ENCODE measurements at places on chromosomes 7 and 10. TPM values are rescaled to one million over a fixed set of nuclear protein-coding genes. Genes with fewer than 3 reads are reported as not detected.
A peak's percentile ranks its signal among the peaks of the same experiment; 100 is the strongest.

DNA sequence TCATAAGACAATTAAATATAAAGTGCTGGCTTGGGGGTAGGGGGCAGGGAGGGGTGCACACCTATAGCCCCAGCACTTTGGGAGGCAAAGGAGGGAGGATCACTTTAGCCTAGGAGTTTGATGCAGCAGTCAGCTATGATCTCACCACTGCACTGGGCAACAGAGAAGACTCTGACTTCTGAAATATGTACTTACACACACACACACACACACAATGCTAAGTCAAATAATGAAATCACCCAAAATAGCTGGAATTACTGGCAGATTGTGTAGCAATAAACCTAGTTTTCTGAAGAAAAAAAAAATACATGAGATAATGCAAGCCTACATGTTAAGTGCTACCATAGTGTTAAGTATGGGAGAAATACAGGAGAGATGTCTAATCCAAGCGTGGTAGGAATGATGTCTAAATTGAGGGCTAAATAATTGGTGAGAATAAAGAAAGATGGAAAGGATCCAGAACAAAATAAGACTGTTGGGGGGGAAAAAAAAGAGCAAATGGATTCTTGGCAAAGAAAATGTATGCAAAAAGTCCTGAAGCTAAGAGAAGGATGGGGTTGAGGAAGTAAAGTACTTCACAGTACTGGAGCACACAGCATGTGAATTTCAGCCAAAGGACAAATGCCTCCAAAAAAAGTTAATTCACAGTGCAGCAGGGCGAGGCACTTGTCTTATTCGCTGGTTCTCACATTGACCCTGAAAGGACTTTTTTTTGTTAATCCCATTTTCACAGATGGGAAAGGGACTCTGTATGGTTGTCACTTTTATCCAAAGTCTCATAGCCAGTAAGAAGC, 73.9 kb downstream of the IGF2BP3 start:
- no peak for DNase-seq

GRCh38 chr10:132448248-132448731, 51.3 kb downstream of the PWWP2B start:
- DNase-seq, result peak; percentile 74

- DNase-seq, result no peak
These were observed 630.6 kb upstream of the PHF14 start for GRCh38 chr7:10343108-10343507.

DNA sequence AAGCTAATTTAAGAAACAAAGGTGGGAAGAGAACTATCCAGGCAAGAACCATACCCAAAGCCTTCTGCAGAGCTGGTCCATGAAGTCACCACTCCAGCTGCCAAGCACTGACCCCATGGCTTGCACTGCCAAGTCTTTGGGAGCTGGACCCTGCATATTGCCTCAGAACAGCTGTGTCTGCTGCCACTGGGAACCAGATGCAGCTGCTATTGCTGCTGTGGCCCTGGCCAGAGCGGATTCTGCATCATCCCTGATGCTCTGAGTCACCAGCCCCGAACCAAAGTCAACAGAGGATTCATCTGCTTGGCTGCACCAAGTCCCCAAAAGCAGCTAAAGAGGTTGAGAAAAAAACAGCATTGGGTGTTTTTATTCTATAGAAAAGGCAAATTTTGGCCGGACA, 39.2 kb upstream of the GSAP start:
- no peak for DNase-seq

- DNase-seq, result no peak
These were observed 54.7 kb downstream of the STEAP1B start for GRCh38 chr7:22445140-22445743.

The DKK1 gene
- total RNA-seq, result 0.27 TPM

The MRPS16 gene
- 58.2 TPM for total RNA-seq

The PNLIP gene
- not detected for total RNA-seq

All from hematopoietic multipotent progenitor cell (in vitro differentiated cells).